ENCODE measurements at places on chromosomes 6 and 20.

GRCh38 chr20:17645546-17646208 lies 36.4 kb downstream of the RRBP1 start:
- no peak for DNase-seq

DNA sequence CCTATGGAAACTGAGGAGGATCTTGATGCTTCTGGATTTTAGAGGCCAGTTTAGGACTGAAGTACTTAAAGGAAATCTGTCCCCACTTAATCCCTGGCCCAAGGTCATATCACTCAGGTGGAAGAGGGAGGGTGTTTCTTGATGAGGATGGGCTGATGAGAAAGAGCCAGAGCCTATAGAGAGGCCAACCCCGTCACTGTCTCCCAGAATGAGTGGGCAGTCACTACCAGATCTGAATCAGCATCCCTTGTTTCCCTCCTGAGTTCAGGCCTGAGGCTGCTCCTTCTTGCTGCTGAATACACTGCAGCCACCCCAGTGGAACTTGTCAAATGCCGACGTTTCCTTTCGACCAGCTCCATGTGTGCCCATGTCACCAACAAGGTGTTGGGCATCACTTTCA lies 14.8 kb downstream of the ARMC12 start:
- DNase-seq = no peak

DNA sequence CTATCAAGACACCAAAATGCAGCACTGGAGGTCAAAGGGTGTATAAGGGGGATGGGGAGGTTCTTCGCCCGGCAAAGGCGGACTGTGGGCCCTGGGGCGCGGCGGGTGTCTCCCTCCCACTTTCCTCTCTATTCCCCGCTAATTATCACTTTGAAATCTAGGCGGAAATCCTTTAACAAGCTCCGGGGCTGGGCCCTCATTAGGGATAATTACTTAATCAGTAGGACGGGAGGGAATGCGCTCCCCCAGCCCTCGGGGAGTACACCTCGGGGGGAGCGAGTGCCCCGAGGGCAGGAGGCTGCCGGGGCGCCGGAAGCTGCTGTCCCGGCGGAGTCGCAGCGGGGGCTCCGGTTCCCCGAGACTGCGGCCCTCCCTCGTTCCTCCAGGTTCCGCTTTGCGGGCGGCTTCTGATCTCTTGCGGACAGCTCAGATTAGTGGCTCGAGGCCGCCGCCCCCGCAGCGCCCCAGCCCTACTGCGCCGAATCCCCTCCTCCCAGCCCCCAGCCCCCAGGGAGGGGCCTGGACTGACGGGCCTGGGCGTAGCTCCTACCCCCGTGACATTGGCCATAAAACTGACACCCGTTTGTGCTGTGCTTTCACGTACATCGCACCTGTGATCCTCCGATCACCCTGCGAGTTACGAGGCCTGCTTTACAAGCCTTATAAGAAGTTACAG lies 14.7 kb downstream of the MUCL3 start:
- peak; percentile 70 for DNase-seq

DNA sequence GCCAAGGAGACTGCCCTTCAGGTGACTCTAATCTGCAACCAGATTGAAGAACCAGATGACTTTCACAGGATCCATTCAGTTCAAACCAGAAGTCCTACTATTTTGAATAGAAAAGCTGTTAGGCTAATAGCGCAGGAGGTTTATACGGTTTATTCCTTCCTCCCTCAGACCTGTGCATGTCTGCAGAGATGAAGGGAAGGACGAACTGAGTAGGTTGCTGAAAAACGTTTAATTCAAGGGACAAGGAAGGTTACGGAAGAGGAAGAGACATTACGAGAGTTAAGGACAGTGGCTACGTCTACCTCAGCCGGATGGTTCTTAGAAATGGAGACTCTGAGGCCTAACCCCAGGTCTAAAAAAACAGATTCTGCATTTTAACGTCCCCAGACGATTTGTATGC lies 978 bp downstream of the AURKA start:
- no peak for DNase-seq

GRCh38 chr6:90003941-90004340 lies 109.7 kb downstream of the GJA10 start:
- no peak for DNase-seq

GRCh38 chr6:116424001-116424400 lies 37.2 kb upstream of the CALHM6 start:
- DNase-seq = no peak
